ENCODE measurements at places on chromosomes 16 and 17.

DNA sequence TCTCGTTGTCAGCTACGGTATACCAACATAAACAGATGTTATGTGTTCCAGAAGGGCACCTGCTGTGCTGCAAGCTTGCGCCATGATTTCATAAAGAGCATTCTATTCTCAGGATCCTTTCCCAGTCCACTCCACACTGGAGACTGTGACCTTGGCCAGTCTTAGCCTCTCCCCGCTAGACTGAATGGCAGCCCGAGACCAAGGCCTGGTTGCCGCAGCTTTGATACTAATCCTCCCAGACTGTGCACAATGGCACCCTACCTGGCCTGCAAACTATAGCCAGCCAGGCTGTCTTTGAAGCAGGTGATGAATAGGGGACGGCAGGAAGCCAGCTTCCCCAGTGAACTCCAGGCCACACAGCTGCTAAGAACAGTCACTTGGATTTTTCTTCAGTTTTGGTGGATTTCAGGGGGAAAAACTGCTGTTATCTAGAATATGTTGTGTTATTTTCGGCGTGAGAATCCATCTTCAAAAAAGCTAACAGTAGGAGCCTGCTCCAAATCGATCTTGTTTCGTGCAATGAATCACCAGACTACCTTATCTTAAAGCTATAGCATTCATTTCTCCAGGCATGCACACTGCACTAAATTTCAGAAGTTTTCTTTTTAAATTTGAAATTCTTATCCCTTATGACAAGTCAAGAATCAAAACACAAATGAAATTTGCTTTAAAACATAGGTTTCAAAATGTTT lies 289.0 kb downstream of the CEP112 start:
- DNase-seq, result peak; percentile 43

GRCh38 chr17:17806611-17807274 lies 30.0 kb downstream of the SREBF1 start:
- DNase-seq, result no peak

GRCh38 chr17:10683853-10684252 lies 13.5 kb downstream of the SCO1 start:
- no peak for DNase-seq

DNA sequence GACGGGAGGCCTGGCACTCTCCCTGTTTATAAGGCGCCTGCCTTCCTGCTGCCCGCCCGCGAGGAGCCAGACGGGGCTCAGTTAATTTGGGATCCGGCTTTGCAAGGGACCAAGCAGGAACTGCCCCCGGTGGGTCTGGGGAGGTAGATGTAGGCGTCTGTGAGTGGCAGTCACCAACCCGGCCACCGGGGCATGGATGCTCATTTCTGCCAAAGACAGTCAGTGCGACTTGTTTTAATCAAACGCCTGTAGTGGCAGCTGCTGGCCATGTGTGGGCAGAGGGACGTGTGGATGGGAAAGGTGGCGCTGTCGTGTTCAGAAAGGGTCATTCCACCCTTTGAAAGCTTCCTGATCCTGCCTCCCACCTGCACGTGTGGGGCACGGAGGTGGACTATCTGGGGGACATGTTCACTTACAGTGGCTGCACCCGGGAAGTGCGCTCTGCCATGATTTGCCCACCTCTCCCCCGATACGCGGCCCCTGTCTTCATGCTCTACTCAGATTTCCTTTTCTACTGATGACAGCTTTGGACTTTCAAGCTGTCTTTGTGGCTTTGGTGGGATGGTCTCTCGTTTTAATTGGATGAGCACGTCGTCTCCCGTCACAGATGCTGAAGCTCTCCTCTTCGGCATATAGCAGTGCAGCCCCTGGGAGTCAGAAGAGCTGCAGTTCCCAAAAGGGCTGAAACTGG lies 60.3 kb upstream of the CIBAR2 start:
- DNase-seq, result peak; percentile 59

- peak; percentile 86 for DNase-seq
These were observed 20.9 kb downstream of the HLF start for GRCh38 chr17:55285340-55286301.

DNA sequence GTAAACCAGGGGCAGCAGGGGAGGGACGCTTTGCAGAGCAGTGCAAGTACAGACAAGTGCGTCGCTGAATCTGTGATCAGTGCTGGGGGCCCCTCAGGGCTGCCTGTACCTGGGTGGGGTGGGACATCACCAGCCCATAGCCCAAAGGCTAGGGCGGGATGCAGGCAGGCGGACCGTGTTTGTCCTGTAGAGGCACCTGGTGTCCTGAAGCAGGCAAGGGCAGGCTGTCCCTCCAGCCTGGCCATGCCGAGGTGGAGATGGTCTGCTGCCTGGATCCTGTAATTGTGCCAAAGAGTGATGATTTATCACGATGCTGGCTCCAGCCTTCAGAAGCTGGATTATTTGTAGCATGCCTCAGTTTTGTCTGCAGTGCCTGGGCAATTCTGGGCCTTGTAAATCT lies 137.9 kb upstream of the GSE1 start:
- no peak for DNase-seq

DNA sequence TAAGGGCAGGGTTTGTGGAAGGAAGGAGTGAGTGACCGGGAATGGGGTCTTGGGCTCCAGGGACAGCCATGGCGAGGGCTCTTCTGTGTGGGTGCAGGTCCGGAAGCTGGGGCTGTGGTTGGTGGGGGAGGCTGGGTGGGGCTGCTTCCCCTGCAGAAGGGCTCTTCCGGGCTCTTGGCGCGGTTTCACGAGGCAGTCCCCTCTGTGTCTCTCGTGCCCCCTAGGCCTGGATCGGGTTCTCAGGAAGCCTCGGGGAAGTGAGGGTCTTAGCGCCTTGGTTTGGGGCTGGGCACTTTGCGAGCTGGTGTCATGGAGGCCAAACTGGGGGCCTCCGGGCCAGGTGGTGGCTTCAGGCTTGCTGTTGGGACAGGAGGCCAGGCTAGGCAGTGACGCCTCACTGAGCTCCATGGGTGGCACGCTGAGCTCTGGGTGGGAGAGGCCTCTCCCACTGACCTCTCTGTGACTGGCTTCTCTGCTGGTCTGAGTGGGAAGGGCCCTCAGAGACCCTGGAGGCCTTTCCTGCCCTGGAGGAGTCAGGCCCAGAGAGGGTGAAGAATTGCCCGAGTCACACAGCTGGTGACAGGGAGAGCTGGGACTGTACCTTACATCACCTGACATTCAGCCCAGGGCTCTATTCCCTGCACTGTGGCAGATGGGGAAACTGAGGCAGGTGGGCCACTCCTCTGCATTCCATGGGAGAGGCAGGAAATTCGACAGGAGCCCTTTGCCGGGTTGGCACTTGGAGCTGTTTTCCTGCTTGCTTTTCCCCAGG lies 8.2 kb downstream of the ADCY7 start:
- DNase-seq, result no peak

DNA sequence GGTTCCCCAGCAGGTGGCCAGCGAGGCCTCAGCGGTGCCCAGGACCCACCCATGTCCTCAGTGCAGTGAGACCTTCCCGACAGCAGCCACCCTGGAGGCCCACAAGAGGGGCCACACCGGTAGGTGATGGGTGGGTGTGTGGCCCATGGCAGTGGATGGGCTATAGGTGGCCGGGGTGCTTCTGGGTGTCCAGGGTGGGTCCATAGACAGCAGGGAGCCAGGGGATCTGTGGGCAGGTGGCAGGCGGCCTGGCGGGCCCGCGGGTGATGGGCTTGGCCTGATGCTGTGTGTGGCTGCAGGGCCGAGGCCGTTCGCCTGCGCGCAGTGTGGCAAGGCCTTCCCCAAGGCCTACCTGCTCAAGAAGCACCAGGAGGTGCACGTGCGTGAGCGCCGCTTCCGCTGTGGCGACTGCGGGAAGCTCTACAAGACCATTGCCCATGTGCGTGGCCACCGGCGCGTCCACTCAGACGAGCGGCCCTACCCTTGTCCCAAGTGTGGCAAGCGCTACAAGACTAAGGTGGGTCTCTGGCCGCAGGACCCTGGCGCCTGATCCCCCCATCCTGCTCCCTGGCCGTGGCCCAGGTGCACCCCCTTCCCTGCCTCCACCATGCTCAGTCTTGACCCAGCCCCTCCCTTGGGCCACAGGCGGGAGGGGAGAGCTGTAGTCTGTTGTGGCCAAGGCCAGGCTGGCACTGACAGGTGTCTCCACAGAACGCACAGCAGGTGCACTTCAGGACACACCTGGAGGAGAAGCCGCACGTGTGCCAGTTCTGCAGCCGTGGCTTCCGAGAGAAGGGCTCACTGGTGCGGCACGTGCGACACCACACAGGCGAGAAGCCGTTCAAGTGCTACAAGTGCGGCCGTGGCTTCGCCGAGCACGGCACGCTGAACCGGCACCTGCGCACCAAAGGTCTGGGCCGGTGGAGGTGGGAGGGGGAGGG lies 2.1 kb upstream of the DNASE1L2 start:
- DNase-seq, result no peak

DNA sequence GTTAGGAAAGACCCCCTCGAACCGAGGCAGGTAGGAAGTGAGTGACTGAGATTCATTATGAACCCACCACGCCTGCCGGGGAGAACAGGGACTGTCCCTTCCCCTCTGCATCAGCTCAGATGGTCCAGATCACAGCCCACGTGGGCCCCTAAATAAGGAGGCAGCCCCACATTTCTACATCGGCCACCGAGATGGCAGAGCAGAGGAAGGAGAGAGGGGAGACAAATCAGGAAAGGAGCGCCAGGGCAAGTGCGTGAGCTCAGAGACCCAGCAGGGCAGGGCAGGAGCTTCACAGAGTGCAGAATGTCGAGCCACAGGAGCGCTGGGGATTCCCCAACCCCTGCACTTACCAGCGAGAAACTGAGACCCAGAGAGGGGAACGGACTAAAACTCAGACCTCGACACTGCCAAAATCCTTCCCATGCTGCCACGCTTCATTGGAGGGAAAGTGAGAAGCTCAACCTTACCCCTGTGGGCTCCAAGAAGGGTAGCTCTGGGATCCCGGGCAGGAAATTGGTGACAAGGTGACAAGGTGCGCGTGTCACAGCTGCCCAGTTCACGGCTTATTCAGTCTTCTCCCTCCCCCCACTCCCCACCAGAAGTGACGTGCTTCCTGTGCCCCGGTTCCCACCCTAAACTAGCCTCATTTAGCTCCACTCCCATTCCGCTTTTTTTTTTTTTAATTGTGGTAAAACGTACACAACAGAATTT lies at the start of gene ICAM2:
TSS of gene ICAM2 (minus strand) at position 578 of the 711 bp plus-strand sequence. CDS start 13,942 bp downstream, outside the sequence.
- DNase-seq, result peak; percentile 55

GRCh38 chr17:79670537-79671084 lies 59.8 kb upstream of the RBFOX3 start:
- no peak for DNase-seq

- no peak for DNase-seq
These were observed 12.7 kb upstream of the FOXF1 start for GRCh38 chr16:86497551-86498021.

- DNase-seq, result no peak
These were observed 238.0 kb downstream of the PHKB start for GRCh38 chr16:47699106-47699505.

DNA sequence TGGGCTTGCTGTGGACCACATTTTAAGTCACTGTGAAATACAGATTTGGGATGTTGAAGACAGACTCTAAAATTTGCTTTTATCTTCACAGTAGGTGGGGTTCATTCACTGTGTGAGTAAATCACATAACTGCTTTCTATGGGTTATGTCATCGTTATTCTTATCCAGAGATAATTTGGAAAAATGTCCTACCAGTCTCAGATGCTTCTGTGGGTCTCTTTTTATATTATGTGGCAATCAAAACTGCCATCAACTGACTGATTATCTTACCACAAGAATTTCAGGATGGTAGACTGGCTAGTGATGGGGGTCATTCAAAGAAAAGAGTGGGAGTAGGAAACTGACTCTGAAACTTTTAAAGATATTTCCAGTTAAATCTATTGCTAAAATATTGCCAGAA lies 3.1 kb downstream of the HSBP1 start:
- DNase-seq, result no peak

DNA sequence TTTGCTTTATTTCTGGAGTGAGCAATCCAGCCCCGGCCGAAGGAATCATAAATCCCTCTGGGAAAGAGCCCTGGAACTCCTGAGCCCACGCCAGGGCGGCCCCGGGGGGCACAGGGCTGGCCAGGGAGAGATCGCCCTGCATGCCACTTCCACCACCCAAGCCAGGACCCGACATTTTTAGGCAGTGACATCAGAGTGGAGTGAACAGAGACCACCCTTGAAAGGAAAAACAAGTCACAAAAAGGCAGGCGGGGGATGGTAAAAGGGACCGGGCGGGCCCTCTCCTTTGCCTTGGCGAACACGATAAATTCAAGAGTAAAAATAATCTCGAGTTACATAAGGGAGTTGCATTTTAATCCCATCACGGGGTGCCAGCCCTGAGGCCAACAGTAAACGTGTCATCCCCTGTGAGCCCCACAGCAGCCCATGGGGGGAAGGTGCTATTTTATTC lies 284.1 kb downstream of the C16orf95 start:
- no peak for DNase-seq

DNA sequence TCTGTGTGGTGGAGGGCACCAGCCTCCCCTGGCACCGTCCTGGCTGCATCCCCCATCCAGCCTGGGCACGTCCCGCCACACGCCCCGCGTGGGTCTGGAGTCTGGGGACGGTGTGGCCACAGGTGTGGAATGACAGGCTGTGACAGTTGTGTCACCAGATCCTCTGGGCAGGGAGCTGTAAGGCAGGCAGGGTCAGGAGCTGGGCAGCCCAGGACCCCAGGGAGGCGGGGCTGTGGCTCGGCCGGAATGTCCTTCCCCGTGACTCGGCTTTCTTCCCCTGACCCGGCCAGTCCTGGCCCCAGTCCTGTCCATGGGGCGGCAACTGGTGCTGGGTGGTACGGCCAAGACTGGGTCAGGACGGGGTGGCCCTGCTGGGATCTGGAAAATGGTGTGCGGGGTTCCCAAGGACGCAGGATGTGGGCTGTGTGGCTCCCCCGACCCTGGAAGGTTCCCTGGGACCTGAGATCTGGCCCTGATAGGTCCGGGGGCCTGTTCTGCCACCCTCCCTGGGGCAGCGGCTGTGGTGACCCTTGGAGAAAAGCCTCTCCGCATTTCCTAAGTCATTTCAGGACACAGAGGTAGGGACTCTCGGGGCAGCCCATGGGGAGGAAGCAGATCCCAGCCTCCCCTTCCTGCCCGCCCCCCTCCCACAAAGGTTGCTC lies 3.3 kb upstream of the SLC16A3 start:
- DNase-seq, result no peak

GRCh38 chr16:11255737-11256660 lies at the start of gene SOCS1:
SOCS1 (minus strand) TSS chr16:11256204; CDS start chr16:11255478, 726 bp downstream.
- DNase-seq, result peak; percentile 87
